Fibroblast of lung (primary cell): ENCODE measurements at places on chromosomes 5 and 9. TPM values are rescaled to one million over a fixed set of nuclear protein-coding genes. Genes with fewer than 3 reads are reported as not detected.

Gene LRRC19
- not detected in 2 replicates for polyA plus RNA-seq

Gene DMRT3
- polyA plus RNA-seq = not detected in 2 replicates

Gene PNPLA7
- polyA plus RNA-seq = 0.20 and 0.23 TPM in 2 replicates

Gene ESM1
- polyA plus RNA-seq = 0.50 and 2.6 TPM in 2 replicates

GRCh38 chr9:124011460-124012301 lies at the start of gene LHX2:
Gene LHX2 (plus strand): TSS chr9:124011768. CDS start chr9:124012349, 581 bp downstream.
- peak; percentile 85 for DNase-seq

- no peak for DNase-seq
Observed at GRCh38 chr5:172234031-172234430, 40.1 kb downstream of the EFCAB9 start.

DNA sequence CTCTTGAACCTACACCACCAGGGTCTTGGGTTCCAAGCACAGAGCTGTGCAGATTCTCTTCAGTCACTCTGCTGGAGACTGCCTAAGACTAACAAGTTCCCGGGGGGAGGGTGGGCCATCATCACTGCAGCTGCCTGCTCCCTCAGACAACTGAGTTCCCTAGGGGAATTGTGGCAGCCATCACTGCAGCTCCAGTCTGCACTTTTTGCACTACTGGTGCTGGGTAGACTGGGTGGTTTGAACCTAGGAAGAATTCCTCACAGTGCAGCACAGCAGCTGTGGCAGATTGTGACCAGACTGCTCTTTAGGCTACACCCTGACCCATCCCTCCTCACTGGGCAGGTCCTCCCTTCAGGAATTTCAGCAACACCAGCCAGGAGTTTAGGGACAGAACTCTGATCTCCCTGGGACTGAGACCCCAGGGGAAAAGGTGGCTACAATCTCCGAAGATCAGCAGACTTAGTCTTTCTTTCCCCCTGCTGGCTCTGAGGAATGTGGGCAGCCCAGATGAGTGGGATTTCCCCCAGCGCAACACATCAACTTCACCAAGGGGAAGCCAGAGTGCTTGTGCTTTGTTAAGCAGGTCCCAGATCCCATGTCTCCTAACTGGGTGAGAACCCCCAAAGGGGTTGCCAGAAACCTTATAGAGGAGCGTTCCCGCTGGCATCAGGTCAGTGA lies 30.9 kb upstream of the RGMB start:
- no peak for DNase-seq

- peak; percentile 30 for DNase-seq
Observed at GRCh38 chr5:62093976-62094375, 212.0 kb upstream of the KIF2A start.

- DNase-seq = peak; percentile 95
Observed at GRCh38 chr5:102959055-102959454, 160.9 kb downstream of the GIN1 start.

DNA sequence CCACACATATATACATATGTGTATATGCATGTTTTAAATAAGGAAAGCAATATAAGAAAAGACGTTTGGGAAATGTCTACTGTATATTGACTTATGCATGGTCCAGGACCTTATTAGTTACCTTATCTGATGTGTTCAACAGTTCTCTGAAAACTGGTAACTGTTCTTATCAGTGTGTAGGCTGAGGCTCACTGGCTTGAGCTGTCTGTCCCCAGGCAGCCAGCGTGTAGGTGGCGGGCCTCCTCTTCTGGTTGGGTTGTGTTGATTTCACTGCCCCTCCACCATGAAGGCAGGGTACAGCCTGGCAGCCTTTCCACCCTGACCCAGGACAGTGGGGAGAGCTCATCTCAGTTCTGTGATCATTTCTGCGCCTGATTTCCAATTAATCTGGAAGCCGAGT lies 38.7 kb upstream of the SEMA4D start:
- DNase-seq = no peak
